Stimulated activated CD4-positive, alpha-beta T cell treated with anti-CD3 and anti-CD28 coated beads, Interleukin-12 subunit alpha, Interleukin-12 subunit beta, amount 100 ng/mL, for 24 hours (primary cell): ENCODE measurements at places on chromosomes 2 and 18.

GRCh38 chr2:212727751-212728150 lies 189.1 kb upstream of the ERBB4 start:
- no peak for DNase-seq

DNA sequence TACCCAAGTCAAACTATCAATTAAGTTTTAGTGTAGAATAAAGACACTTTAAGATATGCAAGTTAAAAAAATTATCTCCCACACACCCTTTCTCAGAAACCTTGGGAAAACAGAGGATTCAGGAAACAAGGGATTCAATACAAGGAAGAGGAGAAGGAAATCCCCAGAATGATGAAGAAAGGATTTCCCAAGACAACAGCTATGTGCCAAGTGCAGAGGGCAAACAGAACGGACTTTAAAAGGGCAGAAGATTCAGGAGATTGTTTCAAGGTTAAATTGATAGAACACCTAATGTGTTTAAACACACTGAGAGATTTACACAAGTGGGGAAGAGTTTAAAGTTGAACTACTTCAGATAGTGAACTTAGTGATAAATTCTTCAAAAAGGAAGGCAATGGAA lies 71.5 kb upstream of the EPAS1 start:
- no peak for DNase-seq

GRCh38 chr2:191049728-191050639 lies 36.0 kb upstream of the STAT1 start:
- no peak for DNase-seq

DNA sequence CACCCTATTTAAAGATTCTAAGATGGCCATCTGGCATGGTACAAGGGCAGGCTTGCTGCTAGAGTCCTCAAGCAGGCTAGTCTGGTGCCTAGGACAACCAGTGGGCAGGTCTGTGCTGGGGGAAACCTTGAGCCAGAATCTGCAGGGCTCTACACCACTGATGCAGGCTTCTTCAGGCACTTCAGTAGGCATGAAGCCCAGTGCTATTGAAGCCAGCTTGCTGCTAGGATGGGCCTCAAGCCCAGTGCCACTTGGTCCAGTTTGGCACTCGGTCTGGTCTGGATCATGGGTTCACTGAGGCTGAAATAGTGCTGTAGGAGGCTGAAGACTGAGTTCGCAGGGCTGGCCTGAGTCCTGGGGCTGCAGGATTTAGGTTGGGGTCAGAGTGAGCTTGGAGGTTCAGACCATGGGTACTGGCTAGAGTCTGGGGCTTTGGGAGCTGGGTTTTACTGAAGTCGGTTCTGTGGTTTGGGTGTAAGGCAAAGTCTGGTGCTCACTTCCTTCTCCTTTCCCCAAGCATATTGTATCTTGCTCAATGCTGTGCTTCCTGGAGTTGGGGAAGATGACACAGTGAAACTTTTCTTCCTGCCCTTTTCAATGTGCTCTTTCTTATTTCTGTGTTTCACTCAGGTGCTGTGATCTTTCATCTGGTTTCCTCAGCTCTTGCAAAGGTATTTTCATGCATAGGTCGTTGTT lies 41.2 kb downstream of the SP100 start:
- DNase-seq, result no peak

DNA sequence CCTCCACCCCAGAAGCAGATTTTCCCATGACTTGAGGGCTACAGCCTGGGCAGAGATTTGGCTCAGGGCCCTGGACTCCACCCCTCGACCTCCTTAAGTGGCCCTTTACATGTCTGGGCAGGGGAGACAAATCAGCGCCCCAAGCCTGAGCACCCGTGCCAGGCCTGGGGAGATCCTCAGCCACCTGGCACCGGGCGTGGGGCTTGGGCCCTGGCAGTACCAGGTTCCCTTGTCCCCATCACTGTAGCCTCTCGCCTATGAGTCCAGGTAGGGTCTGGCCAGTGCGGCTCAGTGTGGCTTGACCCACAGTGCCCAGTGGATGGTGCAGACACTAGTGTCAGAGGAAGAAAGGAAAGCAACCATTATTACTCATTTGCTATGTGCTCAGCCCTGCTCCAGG lies 22.0 kb upstream of the DNMT3A start:
- DNase-seq, result no peak

GRCh38 chr2:96512341-96512740 lies 7.2 kb upstream of the NEURL3 start:
- no peak for DNase-seq

GRCh38 chr2:162072181-162072702 lies 1.8 kb downstream of the DPP4 start:
- no peak for DNase-seq

DNA sequence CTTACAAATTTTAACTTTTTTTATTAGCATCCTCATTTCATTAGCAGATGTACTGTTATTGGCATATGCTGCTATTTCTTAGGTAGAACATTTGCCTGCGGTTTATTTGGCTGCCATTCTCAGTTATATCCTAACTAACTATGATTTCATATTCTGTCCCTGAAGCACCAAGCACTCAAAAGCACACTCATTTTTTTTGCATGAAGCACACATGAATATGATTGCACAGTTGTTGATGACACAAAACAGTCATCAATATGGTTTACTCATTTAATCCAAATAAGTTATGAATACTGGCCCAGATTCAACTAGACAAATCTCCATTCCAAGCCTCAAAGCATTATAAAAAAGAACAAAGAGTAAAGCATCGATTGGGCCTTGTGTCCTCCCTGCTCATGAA lies 129.4 kb upstream of the CNTNAP5 start:
- DNase-seq, result no peak
